GM13976 (cell line): ENCODE measurements at places on chromosomes 13 and 19.

GRCh38 chr19:34994286-34994642 lies 5.9 kb upstream of the GRAMD1A start:
- no peak for DNase-seq

GRCh38 chr19:50570997-50571396 lies 2.8 kb upstream of the LRRC4B start:
- no peak for DNase-seq

GRCh38 chr13:113647351-113648215 lies 10.4 kb downstream of the ATP4B start:
- DNase-seq = no peak

GRCh38 chr19:29478578-29479565 lies 46.9 kb upstream of the VSTM2B start:
- DNase-seq = no peak
